ENCODE measurements at places on chromosomes 3 and 15.

DNA sequence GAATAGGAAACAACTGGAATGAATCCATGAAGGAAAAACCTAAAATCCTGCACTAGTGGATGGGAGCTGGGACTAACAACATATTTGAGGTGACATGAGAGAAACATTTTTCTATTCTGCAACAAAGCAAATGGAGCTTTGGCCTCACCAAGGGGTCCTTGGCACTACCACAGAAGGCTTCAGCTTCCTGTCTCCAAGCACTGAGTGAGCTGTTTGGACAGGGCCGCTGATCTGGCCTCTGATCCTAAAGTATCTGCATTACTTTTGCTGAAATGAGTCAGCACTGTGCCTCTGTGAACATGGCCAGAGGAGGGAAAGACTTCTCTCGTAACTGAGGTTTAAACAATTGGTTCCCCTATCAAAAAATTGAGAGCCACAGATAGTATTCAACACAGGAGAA is 9.0 kb downstream of the ARPP21 start:
- no peak for DNase-seq

- no peak for DNase-seq
Measured at GRCh38 chr3:125128861-125129501, 73.2 kb upstream of the HEG1 start.

DNA sequence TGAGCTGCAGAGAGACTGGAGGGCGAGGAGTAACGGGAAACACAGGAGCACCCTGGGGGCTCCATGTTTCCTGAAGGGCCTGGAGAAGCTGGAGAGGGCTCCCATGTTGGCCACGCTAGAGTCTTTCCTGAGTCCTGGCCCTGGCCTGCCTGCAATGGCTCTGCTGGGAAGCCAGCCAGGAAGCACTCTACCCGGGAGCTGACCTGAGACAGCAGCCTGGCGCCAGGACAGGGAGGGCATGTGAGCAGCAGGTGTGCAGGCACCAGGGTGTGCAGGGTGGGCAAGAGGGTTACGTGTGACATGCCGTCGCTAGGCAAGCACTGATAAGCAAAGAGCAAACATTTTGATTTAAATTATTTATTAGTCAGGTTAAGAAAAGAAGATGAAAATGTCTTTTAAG is 301.4 kb downstream of the OCA2 start:
- DNase-seq = no peak

- no peak for DNase-seq
Measured at GRCh38 chr15:80703965-80704364, 8.9 kb downstream of the ABHD17C start.

DNA sequence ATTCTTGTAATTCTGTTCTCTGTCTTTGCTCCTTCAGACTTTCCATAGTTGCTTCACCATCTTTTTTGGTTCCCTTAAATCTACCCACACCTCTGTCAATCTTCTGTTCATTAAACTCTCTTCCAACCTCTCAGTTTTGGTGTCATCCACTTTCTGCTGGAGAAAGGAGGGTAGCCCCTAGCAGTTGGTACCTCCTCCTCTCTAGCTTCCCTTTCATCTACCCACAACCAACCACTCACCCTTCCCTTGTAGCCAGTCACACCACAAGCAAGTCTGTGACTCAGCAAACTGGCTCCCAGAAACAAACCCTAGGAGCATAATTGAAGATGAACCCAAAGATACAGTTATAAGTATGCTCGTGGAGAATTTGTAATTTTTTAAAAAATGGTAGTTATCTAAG is 318.6 kb downstream of the FHIT start:
- no peak for DNase-seq

- DNase-seq = no peak
Measured at GRCh38 chr3:187361835-187362234, 6.3 kb upstream of the RTP4 start.

- no peak for DNase-seq
Measured at GRCh38 chr3:152058856-152059255, 185.4 kb downstream of the SUCNR1 start.

GRCh38 chr15:33675246-33675645 is 293.1 kb upstream of the CHRM5 start:
- DNase-seq = no peak

- no peak for DNase-seq
Measured at GRCh38 chr3:37183375-37183831, 9.0 kb upstream of the LRRFIP2 start.

DNA sequence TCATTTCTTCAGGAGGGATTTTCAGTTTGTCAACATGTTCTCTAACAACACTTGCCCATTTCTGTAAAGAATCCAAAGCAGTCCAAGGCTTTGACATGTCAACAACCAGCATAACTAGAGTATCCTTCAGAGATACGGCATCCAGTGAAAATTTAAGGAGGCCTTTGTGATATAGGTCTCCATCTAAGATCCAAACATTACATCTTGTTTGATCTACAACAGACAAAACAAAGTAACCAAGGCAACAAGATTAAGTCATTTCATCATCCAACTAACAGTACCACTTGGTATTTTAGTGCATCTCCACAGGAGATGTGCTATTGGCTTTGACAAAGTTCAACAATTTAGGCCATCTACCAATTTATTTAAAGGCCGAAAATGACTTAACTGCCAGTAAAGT is 25.8 kb downstream of the DYNC1LI1 start:
- no peak for DNase-seq

GRCh38 chr15:62218841-62219240 is 53.8 kb upstream of the C2CD4B start:
- DNase-seq = no peak

GRCh38 chr3:185250247-185250646 is 3.6 kb downstream of the EHHADH start:
- no peak for DNase-seq

- DNase-seq = no peak
Measured at GRCh38 chr3:42489937-42490227, 12.6 kb upstream of the VIPR1 start.

DNA sequence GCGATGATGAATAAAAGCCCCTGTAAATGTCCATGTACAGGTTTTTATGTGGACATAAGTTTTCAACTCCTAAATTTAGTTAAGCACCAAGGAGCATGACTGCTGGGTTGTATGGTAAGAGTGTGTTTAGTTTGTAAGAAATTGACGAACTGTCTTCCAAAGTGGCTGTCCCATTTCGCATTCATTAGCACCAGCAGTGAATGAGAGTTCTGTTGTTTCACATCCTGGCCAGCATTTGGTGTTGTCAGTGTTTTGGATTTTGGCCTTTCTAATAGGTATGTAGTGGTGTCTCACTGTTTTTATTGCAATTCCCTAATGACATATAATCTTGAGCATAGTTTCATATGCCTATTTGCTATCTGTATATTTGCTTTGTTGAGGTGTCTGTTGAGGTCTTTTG is 3.7 kb downstream of the ZNF621 start:
- no peak for DNase-seq

- no peak for DNase-seq
Measured at GRCh38 chr15:99963096-99963825, 230.0 kb upstream of the LYSMD4 start.

- DNase-seq = no peak
Measured at GRCh38 chr15:43517354-43518196, at the start of gene MAP1A. Gene MAP1A, plus strand, starts transcription at chr15:43517608. Its CDS starts 3,866 bp downstream, at chr15:43521474.

- no peak for DNase-seq
Measured at GRCh38 chr3:101824702-101825101, 24.6 kb upstream of the NFKBIZ start.

DNA sequence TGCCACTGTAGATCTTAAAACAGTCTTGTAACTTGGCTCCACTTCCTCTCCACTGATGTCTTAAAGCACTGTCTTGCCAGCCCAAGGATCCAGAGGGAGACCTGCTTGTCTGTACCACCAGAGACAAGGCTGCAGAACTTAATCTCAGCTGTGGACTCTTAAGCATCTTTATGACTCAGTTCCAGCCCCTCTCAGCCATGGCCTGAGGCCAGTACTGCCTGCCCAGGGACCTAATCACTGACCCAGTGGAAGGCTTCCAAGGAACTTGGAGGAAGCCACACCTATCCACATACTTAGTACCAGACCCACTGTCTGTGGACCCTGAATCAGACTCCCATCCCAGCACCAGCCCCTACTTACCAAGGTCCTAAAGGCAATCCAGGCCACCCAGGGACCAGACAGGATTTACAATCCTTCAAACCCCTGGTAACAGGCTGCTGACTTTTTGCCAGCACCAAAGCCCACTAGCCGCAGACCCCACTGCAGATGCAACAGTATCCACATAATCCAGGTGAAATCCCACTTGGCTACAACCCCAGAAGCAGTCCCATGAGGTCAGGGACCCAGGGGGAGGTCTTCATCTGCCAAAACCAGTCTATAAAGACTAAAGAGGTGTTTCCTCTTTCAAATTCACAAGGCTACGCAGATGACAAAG is 41.9 kb upstream of the PRR20G start:
- no peak for DNase-seq

DNA sequence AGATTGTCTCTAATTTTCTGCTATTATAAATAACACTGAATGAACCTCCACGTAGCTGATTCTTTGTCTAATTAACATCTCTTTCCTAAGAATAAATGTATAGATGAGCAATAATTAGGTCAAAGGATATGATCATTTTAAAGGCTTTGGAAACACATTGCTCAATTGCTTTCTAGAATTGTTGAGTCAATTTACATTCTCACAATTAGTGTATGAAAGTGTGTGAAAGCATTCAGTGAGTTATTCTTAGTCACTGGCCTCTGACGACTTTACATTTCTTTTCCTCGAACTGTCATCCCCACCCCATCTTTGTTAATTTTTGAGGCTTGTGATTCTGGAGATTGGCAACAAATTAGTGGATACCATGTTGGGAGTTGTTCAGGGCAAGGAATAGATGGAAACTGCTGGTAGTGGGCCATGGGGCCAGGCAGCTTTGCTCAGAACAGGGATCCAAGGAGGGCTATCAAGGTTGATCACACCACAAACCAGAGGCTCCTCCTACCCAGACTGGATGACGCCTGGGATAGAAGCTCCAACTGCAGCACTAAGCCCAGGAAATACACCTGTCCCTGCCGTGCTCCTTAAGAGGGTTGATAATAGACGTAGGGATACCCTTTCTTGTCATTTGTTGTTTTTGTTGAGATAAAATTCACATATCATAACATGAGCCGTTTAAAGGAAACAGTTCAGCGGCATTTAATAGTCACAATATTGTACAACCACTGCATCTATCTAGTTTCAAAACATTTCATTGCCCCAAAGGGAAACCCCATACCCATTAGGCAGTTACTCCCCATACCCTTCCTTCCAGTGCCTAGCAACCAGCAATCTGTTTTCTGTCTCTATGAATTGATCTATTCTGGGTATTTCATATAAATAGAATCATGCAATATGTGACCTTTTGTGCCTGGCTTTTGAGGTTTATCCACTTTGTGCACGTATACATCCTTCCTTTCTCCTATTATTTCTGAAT is 27.9 kb downstream of the EIF1B start:
- DNase-seq = no peak

All from activated CD8-positive, alpha-beta memory T cell treated with anti-CD3 and anti-CD28 coated beads for 4 hours (primary cell).